Inflammatory macrophage treated with lipopolysaccharide for 1 hour (primary cell): ENCODE measurements at places on chromosomes 2 and 18.

DNA sequence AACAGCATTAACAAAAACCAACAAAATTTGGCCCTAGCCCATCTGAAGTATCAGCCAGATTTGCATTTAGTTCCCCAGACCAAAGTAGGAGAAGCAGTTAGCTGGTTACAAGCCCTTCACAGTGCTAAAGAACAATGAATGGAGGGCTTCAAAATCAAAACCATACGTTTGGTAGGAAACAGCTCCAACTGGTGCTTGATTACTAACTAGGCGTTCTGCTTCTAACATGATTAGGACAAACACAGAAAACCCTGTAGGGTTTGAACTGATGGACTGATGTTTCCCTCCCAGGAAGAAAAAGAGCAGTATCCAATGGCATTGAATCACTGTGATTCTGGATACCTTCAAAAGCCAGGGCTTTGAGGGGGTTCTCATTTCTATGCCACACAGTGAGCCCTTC lies 20.5 kb upstream of the STAT4 start:
- DNase-seq: no peak

- peak; percentile 53 for DNase-seq
These were observed 27.6 kb downstream of the MRPL33 start for GRCh38 chr2:27798948-27799645.

DNA sequence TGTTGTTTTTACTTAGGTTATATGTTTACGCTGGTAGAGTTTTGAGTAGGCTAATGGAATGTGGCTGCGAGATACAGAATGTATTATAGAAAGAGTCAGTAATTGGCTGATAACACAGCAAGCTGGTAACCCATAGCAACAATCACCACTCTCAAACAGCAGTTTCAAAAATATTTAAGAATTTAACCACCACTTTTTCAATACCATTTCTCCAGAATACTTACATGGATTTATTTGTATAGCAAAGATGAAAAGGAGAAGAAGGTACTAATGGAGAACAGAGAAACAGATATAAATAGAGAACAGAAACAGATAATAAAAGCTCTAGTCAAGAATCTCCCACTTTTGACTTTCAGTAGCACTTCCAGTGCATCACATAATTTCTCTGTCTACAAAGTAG lies 188.3 kb upstream of the SLC39A10 start:
- DNase-seq: no peak

DNA sequence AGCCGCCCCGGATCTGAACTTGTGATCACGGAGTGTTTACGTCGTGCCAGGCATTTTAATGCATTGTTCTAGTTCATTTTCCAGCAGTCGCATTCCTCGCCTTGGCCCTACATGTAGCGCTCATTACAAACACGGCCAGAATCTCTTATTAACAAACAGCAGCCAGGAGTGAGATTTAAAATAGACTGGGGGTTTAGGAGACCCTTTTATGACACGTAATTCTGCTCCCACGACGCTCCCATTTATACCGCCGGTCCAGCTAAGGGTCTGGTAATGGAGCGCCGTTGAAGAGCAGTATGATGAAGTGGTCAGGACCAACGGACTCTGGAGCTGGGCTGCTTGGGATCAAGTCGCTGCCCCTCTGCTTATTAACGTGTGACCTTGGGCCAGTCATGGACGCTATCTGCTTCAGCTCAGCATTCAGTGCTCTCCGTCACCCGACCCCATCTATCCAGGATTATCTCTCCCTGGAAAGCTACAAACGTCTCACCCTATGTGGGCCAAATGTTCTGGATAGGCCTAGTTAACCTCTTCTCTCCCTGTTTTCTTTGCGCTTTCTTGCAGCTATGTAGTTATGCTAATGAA lies 745 bp downstream of the MSH2 start:
- DNase-seq: no peak

- peak; percentile 70 for DNase-seq
These were observed 54.0 kb downstream of the HRH4 start for GRCh38 chr18:24514439-24514838.
